ENCODE measurements at places on chromosomes 5 and 9.

DNA sequence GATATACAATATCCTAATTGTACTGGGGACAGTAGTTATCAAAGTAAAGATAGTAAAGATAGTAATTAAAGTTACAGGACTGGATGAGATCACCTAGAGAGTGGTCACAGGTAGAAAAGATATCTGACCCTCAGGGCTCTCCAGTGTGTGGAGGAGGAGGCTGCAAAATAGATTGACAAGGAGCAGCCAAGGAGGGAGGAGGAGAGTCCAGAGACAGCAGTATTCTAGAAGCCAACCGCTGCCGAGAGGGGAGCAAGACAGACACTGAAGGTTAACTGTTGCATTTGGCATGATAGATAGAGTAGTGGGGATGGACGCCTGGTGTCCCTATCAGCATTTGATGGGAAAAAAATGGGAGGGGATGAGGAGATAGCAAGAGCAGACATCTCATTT is 17.0 kb upstream of the F2RL1 start:
- no peak for DNase-seq

DNA sequence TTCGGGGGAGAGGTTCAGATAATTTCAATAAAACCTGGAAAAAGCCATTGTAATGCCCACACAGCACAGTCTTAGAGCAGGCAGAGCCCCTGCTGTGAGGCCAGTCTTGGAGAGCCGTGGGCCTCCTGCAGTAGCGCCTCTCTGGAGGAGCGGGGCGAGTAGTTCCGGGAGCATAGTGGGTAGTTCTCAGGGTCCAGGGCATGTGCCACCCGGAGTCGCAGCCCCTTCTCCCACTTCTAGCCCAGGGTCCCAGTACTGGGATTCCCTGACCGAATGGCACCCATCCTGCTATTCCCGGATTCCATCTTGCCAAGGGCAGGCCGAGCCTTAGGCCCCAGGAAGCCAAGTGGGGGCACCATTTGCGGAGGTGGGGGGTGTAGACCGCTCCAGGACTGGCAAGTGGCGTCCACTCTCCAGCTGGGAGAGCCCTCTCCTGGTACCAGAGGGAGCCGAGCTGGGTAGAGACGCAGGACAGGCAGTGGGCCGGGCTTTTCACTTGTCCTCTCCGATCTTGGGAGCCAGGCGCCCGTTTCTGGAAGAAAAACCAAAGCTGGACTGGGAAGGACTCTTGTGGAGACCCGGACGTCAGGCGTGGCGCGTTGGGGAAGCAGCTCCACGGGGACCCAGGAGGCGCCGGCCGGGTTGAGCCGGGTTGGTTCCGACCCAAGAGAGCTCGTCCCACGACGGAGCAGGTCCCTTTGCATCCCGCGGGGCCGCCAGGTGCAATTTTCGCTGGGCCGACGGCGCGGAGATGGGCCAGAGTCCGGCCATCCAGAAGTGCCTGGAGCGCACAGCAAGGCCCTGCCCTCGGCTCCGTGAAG is 12.1 kb downstream of the PROP1 start:
- no peak for DNase-seq

GRCh38 chr5:33231935-33232334 is 208.8 kb upstream of the TARS1 start:
- DNase-seq: no peak

- no peak for DNase-seq
Measured at GRCh38 chr5:77881528-77881927, 105.4 kb upstream of the TBCA start.

DNA sequence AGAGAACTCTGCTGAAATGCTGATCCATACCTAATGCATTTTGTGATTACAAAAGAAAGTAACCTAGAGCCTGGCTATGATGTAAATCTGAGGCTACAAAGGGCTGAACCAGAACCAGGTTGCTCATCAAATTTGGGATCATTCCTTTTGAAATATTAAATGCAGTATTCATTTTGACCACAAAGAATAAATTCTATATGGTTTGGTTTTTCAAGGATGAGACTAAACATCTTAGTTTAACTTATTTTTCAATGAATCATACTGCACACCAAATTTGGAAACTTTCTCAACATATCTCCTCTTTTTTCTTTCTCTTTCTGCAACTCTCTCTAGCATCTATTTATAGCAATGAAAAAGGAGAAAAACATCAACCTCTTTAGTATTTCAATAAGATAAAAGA is 46.5 kb downstream of the CEMIP2 start:
- DNase-seq: no peak

GRCh38 chr9:4640027-4640426 is 22.1 kb upstream of the PLPP6 start:
- DNase-seq: no peak

DNA sequence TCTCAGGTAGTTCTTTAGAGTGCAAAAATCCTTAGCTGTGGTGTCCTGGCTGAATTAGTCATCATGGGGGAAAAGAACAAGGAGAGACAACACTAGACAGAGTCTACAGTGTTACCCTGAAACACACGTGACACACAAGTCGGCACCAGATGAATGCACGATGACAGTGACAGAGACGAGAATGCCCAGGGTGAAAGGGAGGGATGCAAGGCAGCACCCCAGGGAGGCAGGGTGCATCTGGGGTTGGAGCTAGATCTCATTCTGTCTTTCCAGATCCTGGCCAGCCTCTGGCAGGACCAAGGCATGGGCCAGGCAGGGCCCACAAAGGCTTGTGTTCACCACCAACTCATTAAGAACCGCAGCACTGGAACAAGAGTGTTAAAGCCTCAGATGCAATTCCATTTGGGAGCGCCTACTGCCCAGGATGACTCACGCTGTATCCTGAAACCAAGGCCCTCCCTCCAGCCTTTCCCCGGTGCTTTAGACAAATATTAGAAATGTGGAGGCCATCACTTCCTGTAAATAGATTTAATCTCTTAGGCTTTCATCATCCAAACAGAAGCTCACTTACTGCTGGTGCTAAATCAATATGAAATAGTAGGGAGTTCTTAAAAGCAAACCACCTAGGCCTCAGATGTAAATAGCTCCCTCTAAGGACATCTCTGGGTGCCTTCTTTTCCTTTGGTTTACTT is 56.1 kb downstream of the IRX2 start:
- no peak for DNase-seq

DNA sequence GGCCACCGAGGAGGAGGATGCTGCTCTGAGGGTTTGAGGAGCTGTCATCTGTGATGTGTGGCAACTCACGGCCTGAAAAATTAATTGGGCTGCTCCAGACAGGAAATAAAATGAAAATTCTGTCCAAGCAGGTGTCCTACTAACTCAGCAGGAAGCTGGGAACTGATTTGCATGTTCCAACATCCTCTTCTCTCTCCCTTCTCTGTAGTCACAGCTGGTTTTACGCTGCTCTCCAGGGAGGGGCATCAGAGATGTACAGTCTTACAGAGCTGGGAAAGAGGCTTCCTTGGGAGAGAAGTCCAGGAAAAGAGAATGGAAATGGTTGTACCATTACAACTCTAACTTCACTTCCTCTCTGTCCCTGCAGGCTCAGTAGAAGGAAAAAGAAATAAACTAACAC is 24.2 kb upstream of the SIL1 start:
- no peak for DNase-seq

- DNase-seq: no peak
Measured at GRCh38 chr5:102937894-102938293, 182.0 kb downstream of the GIN1 start.

GRCh38 chr9:93684806-93685543 is 108.6 kb downstream of the PHF2 start:
- DNase-seq: no peak

GRCh38 chr5:31607546-31607945 is 31.4 kb upstream of the PDZD2 start:
- DNase-seq: no peak

GRCh38 chr5:5540065-5540464 is 117.6 kb downstream of the ICE1 start:
- no peak for DNase-seq

- no peak for DNase-seq
Measured at GRCh38 chr9:129666575-129666974, 1.1 kb downstream of the PRRX2 start.

Measured in activated CD8-positive, alpha-beta memory T cell treated with anti-CD3 and anti-CD28 coated beads for 1 hour (primary cell).